Forelimb muscle (tissue), 1 donor: ENCODE measurements at places on chromosomes 16 and 17. TPM values are rescaled to one million over a fixed set of nuclear protein-coding genes. Genes with fewer than 3 reads are reported as not detected.
A peak's percentile ranks its signal among the peaks of the same experiment; 100 is the strongest.

DNA sequence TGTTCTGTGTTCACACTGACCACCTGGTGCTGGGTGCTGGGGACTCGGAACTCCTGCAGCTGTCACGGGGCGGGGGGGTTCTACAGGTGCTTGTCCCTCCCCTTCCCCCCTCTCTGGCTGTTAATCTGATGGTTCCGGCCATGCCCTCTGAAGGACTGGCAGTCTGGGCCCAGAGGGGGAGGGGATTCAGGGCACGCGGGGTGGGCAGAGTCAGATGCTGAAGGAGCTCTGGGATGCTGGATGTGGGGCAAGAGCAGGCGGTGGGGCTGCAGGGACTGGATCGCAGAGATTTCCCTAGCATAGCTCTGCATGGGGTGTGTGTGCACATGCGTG, 5.4 kb upstream of the TBX21 start:
- no peak for DNase-seq

DNA sequence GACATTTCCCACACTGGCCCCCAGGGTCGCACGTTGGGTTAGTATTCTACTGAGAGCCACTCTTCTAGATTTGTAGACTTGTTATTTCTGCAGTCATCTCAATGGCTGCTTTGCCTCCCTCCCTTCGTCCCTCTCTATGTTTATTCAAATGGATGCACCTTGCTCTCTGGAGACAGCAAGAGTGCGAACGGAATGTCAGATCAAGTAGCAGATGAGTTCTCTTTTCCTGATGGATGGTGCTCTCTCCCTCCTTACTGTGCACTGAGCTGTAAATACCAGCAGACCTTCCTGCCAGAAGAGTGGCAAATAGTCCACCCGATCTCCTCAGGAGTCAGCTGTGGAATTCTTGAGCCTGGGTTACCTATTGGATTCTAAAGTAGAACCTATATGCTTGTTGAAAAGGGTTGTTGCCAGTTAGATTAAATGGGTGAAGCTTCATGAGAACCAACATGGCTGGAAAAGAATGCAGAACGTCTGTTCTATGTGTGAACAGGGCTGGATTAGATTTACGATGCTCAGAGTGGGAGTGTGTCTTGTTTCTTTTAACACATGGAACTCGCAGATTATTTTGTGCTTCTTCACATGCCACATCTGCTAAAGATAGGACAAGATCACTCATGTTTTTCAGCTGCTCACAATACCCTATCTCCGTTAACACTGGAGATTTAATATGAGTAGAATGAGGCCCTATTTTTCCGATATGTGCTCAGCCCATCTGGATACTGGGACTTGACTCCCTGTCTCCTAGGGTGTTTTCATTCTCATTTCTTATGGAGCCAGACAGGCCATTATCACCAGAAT, 6.1 kb downstream of the GNAO1 start:
- DNase-seq, result no peak

DNA sequence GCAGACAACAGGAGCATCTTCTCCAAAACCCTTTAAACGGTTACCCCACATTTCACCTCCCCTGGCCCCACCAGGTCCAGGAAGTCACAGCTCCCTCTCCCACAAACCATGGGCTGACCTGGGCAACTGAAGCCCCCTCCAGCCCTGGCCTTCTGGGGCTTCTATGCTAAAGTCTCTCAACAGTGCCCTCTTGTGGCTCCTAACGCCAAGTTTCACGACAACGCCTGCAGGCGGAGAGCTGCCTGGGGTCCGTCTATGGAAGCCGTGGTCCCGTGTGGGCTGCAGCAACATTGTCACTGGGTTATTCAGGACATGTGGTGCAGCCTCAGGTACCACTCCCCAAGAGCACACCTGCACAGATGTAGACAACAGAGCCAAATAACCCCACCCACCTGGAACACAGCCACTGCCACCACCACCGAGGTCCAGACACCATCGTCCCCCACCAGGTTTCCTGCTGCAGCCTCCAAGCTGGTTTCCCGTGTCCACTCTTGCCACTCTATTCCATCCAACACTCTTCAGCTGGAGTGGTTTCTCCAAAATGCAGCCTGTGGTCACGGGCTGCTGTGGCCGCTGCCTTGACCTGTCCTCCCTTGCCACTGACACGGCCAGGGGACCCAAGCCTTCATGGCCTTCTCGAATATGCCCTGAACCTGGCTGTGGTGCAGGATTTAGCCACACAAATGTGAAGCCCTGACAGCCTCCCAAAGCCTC, 19.1 kb downstream of the C16orf95 start:
- no peak for DNase-seq

DNA sequence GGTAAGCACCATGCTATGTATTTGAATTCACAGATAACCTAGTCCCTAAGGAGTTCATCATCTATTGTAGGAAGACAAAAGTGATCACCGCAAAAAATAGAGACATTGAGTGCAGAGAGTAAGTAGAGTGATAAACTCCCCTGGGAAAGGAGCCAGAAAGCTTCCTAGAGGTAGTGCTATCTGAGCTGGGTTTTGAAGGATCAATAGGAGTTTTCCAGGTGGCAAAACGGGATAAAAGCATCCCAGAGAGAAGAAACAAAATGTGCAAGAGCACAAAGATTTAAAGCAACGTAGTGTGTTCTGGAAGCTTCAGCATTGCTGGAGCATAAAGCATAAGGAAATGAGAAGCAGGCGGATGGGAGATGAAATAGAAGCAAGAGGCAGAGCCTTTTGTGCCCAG, 120.7 kb upstream of the PLCG2 start:
- DNase-seq, result no peak

DNA sequence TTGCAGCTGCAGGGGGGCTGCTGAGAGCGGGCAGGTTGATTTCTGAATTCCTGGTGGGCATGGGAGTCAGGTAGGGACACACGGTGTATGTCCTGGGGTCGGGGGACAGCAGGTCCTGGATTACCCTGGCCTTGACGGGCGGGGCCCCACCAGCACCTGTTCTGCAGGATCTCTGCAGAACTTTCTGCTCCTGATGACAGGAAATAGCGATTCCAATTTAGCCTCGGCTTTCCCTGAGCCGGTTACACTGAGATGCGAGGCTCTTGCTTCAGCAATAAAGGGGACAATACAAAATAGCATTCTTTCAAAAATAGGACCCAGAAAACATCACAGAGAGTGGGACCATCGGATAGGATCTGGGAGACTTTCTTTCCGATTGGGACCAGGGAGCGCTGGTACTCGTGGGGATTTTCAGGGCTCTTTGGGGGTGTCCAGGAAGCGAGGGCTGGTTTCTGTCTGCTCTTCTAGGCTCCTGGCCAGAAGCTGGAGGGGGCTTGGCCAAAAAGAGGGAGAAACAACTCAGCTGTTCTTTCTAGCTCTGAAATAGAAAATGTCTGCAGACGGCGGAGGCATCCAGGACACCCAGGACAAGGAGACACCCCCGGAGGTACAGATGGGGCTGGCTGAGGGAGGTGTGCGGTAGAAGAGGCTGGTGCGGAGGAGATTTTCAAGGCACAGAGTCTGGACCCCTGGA, 642 bp downstream of the ZNF205 start:
- no peak for DNase-seq

Gene UMOD
- not detected for polyA plus RNA-seq

Gene KRT9
- not detected for polyA plus RNA-seq

DNA sequence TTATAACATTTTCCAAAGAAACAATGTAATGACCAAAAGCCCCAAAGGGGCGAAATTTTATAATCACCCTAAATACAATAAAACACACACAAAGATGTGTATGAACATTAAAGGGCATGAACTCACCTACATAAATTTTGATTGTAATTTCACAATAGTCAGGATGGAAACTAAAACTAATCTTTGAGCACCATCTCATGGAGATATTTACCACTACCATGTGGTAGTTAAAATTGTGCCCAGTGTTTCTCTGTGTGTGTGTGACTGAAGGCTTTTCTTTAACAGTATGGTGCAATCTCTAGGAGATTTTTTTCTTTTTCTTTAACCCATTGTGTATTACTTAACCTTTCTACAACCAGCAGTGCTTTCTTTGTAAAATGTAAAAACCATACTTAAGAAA, 19.7 kb upstream of the MEIOC start:
- peak; percentile 25 for DNase-seq

Gene MILR1
- polyA plus RNA-seq, result 7.0 TPM

DNA sequence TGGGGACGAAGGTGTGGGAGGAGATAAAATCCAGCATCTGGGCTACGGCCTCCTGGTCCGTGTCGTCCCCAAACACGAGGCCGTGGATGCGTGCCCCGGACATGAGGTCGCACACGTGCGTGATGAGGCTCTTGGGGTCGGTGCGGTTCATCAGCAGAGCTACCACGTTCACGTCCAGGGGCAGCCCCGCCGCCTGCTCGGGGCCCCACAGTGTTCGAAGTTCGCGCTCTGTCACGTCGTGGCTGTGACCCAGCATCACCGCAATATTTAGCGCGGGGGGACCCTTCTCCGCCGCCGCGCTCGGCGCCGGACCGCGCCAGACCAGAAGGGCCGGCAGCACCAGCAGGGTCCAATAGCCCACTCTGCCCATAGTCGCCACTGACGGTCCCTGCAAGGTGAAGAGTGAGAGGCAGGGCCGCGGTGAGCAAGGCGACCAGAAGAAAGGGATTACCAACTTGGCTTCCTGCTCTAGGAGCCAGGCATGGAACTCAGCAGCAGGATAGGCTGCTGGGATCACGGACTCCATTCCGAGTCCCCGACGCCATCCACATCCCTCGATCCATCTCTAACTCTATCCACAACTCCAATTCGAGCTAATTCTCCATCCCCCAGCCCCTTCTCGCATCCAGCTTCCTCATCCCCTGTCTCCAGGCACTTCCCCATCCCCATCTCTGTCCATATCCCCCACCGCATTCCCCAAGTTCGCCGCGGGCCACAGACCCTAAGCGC, 2.0 kb downstream of the GRIN2A start:
- DNase-seq, result no peak

Gene ABHD15
- 3.5 TPM for polyA plus RNA-seq

Gene OTOP3
- polyA plus RNA-seq, result not detected

DNA sequence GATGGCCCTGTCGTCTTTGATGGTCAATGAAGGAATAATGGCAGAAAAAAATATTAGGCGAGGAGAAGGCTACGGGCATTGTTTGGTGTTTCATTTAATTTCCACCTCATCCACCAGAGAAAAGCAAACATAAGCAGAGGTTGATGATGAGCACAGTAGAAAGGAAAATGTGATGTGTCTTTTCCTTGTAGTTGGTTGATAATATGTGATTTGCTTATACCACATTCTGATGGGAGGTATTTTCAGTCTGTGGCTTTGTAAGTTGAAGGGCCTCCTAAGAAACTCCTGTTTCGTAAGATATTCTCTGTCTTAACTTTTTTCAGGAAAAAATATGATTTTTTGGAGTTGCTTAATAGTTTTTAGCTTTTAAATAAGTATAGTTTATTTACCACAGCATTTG, 215.7 kb downstream of the PRKCA start:
- DNase-seq, result no peak

- DNase-seq, result no peak
These were observed 13.8 kb upstream of the RCVRN start for GRCh38 chr17:9918804-9919352.

DNA sequence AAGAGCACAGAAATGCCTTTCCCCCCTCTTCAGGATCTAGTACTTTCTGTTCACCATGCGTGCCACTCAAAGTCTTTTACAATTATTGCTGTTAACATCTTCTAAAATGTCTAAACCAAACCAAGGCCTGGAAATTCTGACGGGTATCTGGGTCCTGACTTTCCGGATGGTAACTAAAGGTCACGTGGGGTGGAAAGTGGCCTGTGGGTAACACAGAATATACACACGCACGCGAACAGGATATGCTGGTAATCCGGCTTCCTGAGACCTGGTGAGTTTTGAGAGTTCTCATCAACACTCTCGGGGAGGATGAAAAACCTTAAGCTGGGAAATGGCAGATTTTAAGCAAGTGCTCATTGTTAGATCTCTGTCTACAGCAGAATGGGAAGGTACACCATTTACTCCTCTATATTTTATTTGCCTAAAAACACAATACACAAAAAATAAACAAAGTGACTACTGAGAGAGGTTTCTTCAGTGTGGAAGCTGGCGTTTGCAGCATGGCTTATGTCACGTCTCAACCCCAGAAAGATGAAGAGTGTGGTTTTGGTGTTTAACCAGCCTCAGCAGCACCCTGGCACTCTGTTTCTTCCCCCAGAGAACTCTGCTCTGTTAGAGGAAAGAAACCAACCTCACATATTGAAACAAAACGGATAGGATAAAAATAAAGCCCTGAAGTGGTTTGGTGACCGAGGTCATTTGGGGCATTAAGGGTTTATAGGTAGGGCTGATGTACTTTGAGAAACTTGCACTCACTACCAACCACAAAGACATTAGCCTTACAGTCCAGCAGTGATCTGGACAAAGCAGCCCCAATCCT, 37.3 kb downstream of the SMG6 start:
- DNase-seq, result no peak
